Stimulated activated CD4-positive, alpha-beta T cell treated with anti-CD3 and anti-CD28 coated beads, Interleukin-1b, Interleukin-23, amount 100 ng/mL, for 24 hours (primary cell): ENCODE measurements at places on chromosomes 7 and 10.
A peak's percentile ranks its signal among the peaks of the same experiment; 100 is the strongest.

DNA sequence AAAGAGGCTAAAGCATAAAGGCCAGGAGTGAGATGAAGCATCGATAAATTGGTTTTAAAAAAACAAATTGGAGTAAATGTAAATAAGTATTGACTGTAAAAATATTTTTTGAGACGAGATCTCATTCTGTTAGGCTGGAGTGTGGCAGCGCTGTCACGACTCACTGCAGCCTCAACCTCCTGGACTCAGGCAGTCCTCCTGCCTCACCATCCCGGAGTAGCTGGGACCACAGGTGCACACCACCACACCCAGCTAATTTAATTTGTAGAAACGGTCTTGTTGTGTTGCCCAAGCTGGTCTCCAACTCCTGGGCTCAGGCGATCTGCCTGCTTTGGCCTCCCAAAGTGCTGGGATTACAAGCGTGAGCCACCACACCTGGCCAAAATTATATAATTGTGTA is 17.8 kb downstream of the HNRNPA2B1 start:
- DNase-seq = no peak

- no peak for DNase-seq
Measured at GRCh38 chr7:40733578-40733977, 598.8 kb downstream of the SUGCT start.

DNA sequence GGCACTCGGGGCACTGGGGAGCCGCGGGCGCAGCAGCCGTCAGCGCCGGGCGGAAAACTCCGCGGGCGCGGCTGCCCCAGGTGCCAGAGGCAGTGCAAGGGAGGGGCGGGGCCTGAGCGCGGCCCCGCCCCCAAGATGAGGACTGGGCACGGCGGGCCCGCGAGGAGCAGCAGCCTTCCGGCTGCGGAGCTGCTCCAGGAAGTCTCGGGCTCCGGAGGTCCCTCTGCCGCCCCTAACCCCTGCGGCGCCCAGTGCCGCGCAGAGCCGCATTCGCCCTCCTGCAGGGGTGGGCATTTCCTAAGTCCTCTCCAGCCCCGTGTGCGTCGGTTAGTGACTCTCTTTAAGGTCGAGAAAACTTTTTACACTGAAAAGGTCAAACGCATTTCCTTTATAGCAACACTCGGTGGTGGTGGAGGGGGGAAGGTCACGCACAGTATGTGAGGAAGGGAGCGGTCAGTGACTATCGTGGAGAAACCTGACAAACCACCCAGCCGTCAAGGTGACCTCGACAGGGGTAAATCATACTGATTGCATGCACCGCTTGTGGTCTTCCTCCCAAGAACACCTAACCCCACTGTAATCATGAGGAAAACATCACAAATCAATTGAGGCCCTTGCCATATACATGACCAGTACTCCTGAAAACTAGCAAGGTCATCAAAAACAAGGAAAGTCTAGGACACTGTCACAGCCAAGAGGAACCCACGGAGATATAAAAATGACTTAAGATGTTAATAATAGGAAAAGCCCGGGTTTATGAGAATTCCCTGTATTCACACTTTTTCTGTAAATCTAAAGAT is at the start of gene ANXA11:
Gene ANXA11 (minus strand): TSS at position 61 of the 800 bp plus-strand sequence. CDS start 32,676 bp downstream, outside the sequence.
- DNase-seq = peak; percentile 81

DNA sequence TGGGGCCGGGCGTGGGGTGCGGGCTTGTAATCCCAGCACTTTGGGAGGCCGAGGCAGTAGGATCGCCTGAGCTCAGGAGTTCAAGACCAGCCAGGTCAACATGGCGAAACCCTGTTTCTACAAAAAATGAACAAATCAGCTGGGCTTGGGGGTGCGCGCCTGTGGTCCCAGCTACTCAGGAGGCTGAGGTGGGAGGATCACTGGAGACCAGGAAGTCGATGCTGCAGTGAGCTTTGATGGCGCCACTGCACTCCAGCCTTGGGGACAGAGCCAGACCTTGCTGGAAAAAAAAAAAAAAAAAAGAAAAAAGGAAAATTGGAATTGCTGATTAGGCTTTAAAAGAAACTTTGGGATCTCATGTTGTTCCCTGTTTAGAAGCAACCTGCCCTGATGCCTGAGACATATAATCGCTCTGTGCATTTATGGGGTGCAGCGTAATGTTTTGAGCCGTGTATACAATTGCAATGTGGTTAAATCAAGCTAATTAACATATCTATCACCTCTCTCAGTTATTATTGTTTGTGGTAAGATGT is 851 bp downstream of the AKR1E2 start:
- DNase-seq = no peak

DNA sequence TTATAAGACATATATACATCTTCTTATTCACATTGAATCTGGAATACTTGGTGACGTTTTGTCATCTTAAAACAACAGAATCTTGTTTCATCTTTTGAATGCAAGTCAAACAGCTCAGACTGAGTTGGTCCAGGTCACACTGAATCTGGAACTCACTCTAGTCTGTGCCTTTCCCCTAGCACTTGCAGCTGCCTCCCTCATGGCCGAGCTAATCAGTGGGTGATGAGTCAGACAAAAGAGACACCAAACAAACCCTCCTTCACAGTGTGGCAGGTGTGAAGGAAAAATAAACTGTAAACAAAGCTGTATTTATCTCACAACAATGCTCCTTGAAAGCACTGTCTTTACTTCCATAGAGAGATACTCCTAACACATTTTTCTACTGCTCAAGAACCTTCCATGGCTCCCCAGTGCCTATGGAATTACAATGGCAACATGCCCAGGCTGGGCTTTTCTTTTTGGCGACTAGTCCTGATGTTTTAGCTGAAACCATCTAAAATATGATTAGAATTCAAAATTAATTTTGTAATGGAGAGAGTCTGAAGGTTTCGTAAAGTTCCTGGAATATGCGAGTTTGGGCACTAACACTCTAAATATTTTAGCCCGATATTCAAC is 140.0 kb downstream of the ZNF365 start:
- DNase-seq = no peak

GRCh38 chr10:88826388-88826787 is 23.9 kb downstream of the LIPM start:
- no peak for DNase-seq

- no peak for DNase-seq
Measured at GRCh38 chr7:132760244-132760623, 184.0 kb upstream of the PLXNA4 start.

GRCh38 chr10:79272353-79272752 is 74.9 kb upstream of the PPIF start:
- DNase-seq = no peak

- no peak for DNase-seq
Measured at GRCh38 chr10:29113616-29113945, 175.3 kb upstream of the LYZL1 start.

GRCh38 chr7:105782391-105783042 is 93.9 kb downstream of the ATXN7L1 start:
- no peak for DNase-seq

DNA sequence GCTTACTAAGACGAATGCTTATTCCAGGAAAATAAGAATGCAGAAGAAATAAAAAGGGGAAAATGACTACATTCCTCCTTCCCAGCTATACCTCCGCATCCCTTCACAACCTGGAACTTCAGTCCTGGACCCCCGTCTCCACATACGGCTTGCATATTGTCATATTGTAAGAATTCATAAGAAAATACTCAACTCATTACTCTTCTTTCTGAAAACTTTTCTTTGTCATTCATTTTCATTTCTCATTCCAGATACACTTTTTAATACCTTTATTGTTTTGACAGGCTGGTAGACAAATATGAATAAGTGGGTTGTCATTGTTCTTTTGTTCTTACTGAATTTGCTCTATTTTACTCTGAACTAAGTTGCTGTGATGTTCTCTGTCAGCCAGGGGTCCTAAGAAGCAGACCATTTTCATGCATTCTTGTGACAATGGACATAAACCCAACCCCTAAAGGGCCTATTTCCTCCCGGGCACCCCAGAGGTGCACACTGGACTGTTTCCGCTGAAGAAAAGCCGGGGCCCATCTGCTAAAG is 23.3 kb upstream of the SFTPA2 start:
- no peak for DNase-seq
